Cardiac fibroblast (primary cell): ENCODE measurements at places on chromosomes 11 and 22.

- no peak for DNase-seq
Observed at GRCh38 chr22:35517769-35518530, 22.7 kb upstream of the RASD2 start.

DNA sequence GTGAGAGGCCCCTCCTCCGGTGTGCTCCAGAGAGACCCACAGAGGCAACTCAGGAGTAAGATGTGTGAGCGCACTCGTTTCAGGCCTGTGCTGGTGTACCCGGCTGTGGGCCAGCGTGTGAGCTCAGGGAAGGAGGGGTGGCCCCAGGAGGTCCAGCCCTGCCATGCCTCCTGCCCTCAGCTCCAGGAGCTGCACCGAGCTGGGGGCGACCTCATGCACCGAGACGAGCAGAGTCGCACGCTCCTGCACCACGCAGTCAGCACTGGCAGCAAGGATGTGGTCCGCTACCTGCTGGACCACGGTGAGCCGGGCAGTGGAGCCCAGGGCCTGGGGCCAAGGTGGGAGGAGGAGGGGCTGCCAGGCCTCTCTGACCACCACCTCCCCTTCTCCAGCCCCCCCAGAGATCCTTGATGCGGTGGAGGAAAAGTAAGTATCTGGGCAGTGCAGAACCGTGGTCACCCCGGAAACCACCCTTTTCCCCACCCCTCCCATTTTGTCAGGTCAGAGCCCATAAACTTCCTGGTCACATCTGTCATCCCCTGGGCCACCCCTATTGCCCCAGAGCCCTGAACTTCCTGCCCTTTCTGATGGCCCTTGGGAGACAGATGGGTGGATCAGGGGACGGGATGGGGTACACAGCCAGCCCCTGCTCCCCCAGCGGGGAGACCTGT lies 2.5 kb upstream of the MDK start:
- DNase-seq: no peak

DNA sequence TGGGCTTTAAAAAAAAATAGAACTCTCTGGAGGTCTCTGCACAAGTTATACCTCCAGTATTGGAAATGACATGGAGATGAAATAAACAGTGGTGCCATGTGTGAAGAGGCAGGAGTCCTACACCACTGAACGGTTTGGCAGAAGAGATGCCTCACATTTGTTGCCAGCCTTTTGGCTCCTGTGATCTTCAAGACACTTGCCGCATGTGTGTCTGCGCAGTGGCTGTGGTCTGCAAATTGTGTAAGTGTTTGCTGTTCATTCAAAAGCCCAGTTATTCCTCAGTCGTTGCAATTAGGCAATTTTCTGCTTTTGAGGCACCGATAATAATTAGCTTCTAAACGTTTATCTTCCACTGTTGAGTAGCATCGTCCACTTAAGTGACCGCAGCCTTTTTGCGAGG lies 319.1 kb downstream of the BRD1 start:
- DNase-seq: no peak

GRCh38 chr11:47436726-47437125 lies 10.5 kb upstream of the PSMC3 start:
- DNase-seq: no peak

DNA sequence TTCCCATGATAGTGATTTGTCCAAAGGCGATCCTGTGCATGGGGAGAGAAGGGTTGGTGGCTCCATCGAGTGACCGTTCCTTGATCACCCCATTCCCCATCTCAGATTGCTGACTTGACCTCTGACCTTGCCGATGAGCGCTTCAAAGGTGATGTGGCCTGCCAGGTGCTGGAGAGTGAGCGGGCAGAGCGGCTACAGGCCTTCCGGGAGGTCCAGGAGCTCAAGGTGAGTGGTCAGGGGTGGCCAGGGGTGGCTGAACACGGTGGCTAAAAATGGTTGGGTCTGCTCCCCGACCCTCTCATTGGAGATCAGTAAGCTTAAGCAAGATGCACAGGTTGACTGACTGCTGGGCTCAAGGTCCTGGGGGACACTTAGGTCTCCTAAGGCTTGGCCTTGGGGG lies 148.7 kb downstream of the MYO18B start:
- DNase-seq: no peak

DNA sequence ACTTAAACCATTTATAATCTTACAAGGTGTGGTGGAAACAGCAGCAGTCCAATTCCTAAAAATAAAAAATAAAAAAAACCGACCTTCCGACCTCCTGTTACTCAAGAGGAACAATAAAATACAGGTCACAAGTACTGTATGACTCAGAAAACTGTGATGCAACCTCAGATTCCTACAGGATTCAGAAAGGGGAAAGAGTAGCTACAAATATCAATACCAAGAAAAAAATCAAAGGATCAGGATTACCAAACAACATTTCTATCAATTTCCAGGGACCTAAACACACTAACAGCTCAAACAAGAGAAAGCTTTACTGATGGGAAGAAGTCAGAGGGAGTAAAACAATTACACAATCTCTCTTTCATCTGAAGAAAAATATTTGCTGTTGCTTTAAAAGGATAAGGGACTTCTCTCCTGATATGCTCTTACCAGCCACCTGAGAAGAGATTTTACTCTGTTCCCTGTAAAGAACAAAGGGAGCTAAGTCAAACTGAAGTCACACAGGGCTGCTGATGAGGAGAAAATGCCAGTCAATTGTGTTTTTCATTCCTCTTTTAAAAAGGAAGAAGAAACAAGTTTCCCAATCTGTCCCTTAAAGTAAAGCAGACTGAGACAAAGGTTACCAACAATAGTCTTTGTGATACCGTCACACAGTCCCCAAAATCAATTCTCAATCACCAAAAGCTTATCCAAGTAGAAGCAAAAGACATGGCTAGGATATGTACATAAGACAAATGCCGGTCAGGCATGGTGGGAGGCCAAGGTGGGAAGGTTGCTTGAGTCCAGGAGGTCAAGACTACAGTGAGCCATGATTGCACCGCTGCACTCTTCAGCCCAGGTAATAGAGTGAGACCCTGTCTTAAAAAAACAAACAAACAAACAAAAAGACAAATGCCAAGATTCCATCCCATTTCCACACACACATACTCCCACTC lies 39.3 kb downstream of the AMBRA1 start:
- DNase-seq: peak; percentile 88

DNA sequence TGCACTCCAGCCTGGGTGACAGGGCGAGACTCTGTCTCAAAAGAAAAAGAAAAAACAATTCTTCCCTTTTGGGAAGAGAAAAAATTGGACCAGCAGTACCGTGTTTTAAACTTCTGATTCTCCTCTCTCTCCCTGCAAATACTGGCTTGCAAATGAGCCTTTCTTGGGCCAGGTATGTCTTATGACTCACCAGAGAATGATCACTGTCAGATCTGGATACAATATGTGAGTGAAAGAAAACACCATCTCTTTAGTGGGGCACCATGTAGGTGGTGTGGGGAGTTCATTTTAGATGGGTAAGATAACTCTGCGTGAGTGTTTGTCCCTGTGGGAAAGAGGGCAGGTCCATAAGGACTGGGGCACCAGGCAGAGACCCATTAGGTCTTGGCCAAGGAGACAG lies 2.4 kb upstream of the SCGB2A2 start:
- peak; percentile 50 for DNase-seq

DNA sequence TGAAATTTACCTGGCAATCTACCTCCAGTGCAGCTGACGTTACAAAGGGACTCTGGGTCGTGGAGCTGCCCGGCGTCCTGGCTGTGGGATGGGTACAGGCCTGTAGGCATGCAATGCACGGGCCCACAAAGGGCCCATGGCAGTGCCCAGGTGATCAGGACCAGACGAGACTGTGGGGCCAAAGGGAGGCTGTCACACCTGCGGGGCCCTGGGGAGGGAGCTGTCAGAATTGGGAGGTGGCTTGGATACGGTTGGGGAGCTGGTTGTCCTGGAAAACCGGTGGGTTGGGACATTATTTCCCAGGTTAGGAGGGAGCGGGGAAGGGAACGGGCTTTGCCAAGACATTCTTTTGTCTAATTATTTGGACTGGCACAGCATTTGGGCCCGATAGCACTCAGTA lies 958.5 kb downstream of the BRD1 start:
- no peak for DNase-seq

DNA sequence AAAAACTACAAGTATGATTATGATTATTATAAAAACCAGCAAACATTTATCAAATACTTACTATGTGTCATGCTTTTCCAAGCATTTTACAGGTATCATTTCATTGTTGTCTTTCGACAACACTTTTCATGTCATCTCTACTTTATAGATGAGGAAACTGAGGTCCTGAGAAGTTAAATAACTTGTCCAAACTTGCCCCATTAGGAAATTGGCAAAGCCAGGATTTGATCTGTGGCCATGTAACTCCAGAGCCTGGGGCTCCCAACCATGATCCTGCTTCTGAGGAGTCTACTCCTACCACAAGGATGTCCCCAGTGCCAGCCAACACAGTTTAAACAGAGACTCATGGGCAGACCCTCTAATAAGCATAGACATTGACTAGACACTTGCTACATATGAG lies 15.2 kb downstream of the EHF start:
- no peak for DNase-seq
